Purkinje cell (primary cell): ENCODE measurements at places on chromosomes 12 and 14. TPM values are rescaled to one million over a fixed set of nuclear protein-coding genes. Genes with fewer than 3 reads are reported as not detected.

Gene FOXA1
- polyA plus RNA-seq, result not detected in 2 replicates

Gene PRPH
- polyA plus RNA-seq, result not detected in 2 replicates

Gene FSCB
- not detected in 2 replicates for polyA plus RNA-seq

Gene DPF3
- 5.0 and 7.3 TPM in 2 replicates for polyA plus RNA-seq

Gene PIWIL1
- polyA plus RNA-seq, result not detected in 2 replicates

Gene HIP1R
- 1.5 and 3.6 TPM in 2 replicates for polyA plus RNA-seq

Gene DLST
- 4.7 and 15.2 TPM in 2 replicates for polyA plus RNA-seq

Gene CAPZA3
- not detected in 2 replicates for polyA plus RNA-seq

Gene NKX2-1
- polyA plus RNA-seq, result not detected in 2 replicates

Gene ALDH1L2
- polyA plus RNA-seq, result 2.3 and 7.7 TPM in 2 replicates

Gene CLEC6A
- polyA plus RNA-seq, result not detected in 2 replicates

Gene KLRC1
- polyA plus RNA-seq, result 0.35 TPM in 1 of 2 replicates, not detected in the other

Gene DCN
- 5.3 and 12.2 TPM in 2 replicates for polyA plus RNA-seq

Gene REP15
- not detected in 2 replicates for polyA plus RNA-seq

Gene FCF1
- 5.8 and 10.7 TPM in 2 replicates for polyA plus RNA-seq

Gene BDKRB1
- not detected in 2 replicates for polyA plus RNA-seq

Gene TMBIM4
- polyA plus RNA-seq, result 301 and 380 TPM in 2 replicates
